CD4-positive, alpha-beta T cell treated with Interleukin-4 for 4 hours (primary cell): ENCODE measurements at places on chromosomes 2 and 18.

DNA sequence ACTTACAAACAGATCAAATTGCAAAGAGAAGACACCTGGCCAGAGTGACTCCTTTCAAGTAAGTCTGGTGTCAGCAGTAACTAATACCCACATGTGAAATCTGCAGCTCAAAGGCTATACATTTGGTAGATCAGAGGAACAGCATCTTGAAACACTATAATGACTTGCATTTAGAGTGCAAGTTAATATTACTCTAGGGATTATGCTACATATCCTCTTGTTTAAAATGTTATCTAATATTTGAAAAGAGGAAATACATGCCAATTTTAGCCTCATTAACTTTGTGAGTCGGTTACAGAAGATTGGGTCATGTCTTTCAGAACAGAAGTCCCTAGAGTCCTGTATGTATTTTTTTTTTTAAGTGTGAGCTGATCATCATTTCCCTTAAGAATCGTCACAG is 15.2 kb downstream of the LANCL1 start:
- no peak for DNase-seq

DNA sequence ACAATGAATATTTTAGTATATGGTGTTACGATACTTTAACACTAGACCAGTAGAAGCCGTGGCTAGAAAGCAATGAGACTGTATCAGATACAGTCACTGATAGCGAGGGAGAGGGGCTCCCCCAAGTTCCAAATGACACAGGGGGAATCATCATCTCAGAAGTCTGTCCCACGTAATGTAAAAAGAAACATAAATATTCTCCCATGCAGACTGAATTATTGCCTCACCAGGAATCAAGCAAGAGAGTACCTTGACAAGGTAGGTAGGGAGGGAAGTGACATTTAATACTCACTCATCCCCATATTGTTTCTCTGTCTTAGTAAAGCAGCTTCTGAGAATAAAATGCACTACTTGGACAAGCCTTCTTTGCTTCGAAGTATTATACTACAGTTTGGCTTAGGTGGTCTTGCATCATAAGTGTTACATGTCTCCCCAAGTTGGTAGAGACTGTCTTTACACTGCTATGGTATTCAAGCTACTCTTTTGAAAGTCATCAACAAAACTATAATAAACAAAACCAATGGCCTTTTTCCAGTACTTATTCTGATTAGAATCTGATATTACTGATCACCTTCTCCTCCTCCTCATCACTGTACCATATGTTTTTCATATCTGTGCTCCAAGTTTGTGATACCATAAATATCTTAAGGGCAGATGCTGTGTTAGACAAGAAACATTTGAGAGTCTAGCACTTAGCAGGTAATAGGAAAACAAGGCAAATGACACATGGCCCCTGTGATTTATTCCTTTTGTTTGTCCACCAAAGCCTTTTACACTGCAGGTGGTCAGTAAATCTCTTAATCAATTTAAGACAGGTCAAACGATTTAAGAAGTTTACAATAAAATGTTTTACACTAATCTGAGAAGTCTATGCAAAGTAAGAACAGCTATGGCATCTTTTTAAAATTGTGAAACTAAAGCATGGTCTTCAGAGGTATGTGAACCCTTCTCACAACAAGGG is 2.7 kb downstream of the LAPTM4A start:
- no peak for DNase-seq

GRCh38 chr2:212022966-212023365 is 515.6 kb downstream of the ERBB4 start:
- DNase-seq: no peak

DNA sequence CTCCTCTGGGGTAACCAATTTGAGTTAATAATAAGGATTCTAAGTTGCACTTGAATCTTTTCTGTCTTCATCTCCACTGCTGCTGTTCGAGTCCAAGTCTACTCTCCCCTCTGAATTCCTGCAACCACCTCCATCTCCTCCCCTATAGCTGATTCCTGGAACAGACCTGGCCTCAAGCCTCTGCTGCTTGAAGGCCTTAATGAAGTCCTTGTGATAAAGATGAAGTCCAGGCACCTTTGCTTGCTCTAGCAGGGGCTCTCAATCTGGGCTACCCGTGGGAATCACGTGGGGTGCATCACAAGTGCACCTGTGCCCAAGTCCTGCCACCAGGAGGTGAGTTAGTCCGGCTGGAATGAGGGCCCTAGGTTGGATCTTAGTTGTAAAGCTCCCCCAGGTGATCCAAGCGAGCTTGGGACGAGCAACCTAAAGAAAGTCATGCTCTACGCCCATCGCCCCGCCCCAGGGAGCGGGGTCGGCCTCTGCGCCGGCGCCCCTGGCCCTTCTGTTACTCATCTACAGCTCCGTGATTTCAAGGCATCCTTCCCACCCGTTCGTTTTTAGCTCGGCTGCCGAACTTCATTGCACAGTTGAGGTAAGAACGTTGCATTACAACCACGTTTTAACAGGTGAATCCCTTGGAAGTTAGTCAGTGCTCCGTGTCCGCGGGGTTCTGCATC is 905 bp upstream of the IAH1 start:
- peak; percentile 17 for DNase-seq
